ENCODE measurements at places on chromosomes 2 and 18.
A peak's percentile ranks its signal among the peaks of the same experiment; 100 is the strongest.

- DNase-seq: no peak
These were observed 255.7 kb downstream of the HDAC4 start for GRCh38 chr2:239145106-239145505.

GRCh38 chr18:50806208-50806616 is 13.6 kb downstream of the MRO start:
- DNase-seq: no peak

GRCh38 chr18:26978812-26979341 is 113.4 kb upstream of the AQP4 start:
- no peak for DNase-seq

DNA sequence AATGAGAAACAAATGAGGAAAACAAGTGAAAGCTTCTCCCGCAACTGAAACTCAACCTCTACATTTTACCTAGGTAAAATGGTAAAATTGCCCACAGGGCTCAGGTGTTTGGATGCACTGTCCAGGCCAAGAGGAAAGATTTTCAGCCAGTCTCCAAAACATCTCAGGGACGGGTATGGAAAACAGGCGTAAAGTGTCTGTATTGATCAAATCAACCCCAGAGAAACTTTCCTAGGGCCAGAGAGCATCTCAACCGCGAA is 361 bp upstream of the HAT1 start:
- DNase-seq: no peak

- DNase-seq: no peak
These were observed 80.5 kb downstream of the BCL2L11 start for GRCh38 chr2:111201214-111201613.

GRCh38 chr2:151833984-151834383 is 5.8 kb upstream of the ARL5A start:
- no peak for DNase-seq

DNA sequence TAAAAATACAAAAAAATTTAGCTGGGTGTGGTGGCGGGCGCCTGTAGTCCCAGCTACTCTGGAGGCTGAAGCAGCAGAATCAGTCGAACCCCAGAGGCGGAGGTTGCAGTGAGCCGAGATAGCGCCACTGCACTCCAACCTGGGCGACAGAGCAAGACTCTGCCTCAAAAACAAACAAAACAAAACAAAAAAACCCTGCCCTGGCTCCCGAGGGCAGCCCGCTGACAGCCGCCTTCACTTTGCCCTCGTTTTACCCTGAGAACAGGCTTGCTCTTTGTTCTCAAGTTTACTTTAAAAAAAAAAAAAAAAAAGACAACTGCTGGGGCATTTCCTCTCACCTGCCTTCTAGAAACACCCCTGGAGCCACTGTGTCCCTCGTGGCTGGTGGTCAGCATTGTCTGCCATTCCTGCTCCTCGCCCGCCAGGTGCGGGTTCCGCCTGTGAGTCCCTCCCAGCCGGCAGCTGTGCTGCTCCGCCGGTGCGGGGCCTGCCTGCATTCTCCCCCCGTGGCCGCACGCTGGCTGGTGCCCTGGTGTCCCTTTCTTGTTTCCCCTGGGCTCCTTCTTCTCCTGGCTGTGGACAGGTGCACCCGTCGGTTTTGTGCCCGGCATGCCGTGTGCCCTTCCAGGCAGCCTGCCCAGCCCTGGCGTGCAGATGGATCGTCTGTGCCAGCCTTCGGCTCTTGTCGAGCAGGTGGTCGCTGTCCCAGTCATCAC is 105.7 kb downstream of the USP40 start:
- no peak for DNase-seq

GRCh38 chr2:143347271-143347695 is 218.1 kb downstream of the ARHGAP15 start:
- DNase-seq: no peak

DNA sequence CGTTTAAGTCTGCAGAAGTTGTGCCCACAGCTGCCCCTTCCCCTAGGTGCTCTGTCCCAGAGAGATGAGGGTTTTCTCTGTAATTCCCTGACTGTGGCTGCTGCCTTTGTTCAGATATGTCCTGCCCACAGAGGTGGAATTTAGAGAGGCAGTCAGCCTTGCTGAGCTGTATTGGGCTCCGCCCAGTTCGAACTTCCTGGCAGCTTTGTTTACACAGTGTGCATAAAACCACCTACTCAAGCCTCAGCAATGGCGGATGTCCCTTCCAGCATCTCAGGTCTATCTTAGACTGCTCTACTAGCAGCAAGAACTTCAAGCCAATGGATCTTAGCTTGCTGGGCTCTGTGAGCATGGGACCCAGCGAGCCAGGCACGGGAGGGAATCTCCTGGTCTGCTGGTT is 48.1 kb downstream of the LHCGR start:
- no peak for DNase-seq

DNA sequence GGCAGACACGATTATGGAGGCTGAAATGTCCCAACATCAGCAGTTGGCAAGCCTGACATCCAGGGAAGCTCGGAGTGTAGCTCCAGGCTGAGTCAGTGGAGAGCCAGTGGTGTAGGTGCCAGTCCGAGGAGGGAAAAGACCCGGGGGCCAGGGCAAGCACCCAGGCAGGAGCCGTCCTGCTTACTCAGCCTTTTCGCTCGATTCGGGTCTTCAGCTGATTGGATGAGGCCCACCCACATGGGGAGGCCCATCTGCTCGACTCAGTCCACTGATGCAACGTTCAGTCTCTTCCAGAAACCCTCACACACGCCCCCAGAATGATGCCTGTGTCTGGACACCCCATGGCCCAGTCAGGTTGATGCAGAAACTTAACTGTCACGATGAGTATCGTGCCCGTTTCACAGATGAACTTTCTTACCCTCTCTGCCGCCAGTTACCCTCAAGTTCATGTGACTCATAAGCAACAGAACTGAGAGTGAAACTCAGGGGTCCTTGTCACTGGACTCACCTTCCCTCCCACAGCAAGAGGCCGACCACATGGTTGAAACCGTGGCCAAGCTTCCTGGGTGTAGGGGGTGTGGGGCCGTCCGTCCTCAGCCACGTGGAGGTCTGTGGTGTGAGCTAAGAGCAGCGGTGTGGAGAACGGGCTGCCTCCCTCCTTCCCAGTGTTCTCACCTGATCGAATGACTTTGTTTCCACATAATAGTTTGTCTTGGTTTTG is 197.4 kb upstream of the HDAC4 start:
- DNase-seq: no peak

- no peak for DNase-seq
These were observed 148.1 kb upstream of the PID1 start for GRCh38 chr2:229419158-229419557.

DNA sequence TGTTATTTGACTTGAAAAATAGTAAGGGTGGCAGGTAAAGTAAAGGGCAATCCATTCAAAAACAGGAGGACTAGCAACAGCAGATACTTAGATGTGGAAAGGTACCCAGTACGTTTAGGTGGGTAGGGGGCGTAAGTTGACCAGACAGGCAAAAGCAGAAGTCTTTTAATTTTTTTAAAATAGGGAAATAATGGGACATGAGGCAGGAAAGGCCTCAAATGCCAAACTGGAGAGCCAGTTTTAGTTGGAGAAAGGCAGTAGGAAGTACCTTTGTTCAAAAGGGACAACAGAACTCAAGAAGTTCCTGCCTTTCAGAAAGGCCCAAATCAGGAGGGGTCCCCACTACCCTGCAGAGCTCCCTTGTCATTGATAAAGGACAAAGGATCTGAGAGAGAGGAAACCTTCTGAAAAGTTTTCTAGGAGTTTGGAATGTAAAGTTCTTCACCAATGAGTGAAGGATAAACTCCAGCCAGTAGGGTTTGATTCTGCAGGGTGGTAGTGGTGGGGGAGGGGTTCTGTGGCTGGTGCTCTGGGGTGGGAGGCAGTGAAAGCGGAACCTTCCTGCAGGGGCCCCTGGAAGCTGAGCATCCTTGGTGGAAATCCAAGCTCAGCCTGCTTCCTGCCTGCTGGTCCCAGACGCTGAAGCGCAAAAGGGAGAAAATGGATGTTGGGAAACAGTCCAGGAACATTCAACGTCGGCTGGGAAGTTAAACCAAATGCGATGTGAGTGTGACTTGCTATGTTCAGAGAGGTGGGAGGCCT is 40.1 kb downstream of the TMEM17 start:
- DNase-seq: no peak

DNA sequence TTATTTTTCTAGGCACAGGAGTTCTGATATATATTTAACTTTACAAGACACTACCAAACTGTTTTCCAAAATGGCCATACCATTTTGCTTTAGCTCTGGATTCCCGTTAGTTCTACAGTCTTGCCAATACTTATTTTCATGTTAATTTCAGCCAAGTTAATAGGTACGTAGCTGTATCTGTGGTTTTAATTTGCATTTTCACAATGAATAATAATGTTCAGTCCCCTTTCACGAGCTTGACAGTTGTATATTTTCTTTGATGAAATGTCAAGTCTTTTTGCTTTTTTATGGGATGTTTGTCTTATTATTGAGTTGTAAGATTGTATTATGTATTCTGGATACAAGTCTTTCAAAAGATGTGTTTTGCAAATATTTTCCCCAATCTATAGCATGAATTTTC is 50.6 kb upstream of the GALNT5 start:
- DNase-seq: no peak

- DNase-seq: no peak
These were observed 15.0 kb upstream of the ACMSD start for GRCh38 chr2:134823431-134823830.

DNA sequence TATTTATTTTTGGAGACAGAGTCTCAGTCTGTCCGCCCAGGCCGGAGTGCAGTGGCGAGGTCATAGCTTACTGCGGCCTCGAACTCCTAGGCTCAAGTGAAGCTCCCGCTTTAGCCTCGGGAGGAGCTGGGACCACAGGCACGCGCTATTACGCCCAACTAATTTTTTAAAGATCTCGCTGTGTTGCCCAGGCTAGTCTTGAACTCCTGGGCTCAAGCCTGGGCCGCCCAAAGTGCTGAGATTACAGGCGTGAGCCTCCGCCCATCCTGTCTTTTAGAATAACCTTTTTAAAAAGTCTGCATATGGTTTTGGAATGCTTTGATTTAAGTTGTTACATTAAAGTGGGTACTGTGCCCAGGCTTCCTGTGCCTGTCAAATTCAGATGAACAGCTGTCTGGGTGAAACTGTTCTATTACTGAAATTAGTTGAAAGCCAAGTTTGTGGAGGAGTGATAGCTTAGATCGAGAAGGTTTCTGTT is 944 bp downstream of the RAB3GAP1 start:
- DNase-seq: peak; percentile 36

- DNase-seq: no peak
These were observed 52.1 kb downstream of the CYRIA start for GRCh38 chr2:16613539-16614011.
